Bronchial epithelial cell (primary cell): ENCODE measurements at places on chromosomes 13 and 19. TPM values are rescaled to one million over a fixed set of nuclear protein-coding genes. Genes with fewer than 3 reads are reported as not detected.

DNA sequence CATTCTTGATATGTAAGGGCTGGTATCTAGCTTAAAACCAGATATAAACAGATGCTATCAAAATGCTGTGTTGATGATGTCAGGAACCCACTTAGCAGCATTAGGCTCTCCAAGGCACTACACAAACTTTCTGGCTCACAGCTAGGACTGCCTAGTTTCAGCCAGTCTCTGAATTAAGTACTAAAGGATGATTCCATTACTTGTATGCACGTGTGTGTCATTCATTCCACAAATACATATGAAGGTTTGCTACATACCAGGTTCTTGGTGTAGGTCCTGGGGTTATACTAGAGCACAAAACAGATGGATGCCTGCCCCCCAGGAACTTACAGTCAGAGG, 151.5 kb downstream of the RGCC start:
- DNase-seq, result no peak

- DNase-seq, result no peak
These were observed 26.5 kb downstream of the CEACAM1 start for GRCh38 chr19:42501733-42502132.

- no peak for DNase-seq
These were observed 557.1 kb downstream of the DACH1 start for GRCh38 chr13:71309905-71310304.

GRCh38 chr13:81104035-81104715, 763.2 kb upstream of the SPRY2 start:
- no peak for DNase-seq

DNA sequence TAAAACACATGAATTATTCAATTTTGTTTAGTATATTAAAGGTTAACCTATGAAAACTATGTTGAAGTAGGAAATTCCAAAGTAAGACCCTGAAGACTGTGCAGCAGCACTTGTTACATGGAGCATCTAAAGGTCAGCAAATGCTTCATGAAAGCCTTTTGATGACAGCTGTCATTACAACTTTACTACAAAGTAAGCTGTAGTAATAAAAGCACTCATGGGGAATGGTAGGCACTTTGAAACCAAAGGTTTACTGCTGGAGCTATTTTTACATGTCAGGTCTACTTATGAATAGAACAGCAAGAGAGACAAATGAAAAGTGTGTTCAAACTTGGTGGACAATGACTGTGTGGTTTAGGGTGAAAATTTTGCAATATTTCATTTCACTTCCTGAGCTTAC, 672.5 kb upstream of the PCDH20 start:
- DNase-seq, result no peak

The SYT3 gene
- not detected in 2 replicates for total RNA-seq

The GAS6 gene
- total RNA-seq, result 41.3 and 70.0 TPM in 2 replicates
